ENCODE measurements at places on chromosomes 3 and 15. TPM values are rescaled to one million over a fixed set of nuclear protein-coding genes. Genes with fewer than 3 reads are reported as not detected.

- DNase-seq, result no peak
These were observed 8.3 kb downstream of the BDH1 start for GRCh38 chr3:197547306-197548011.

DNA sequence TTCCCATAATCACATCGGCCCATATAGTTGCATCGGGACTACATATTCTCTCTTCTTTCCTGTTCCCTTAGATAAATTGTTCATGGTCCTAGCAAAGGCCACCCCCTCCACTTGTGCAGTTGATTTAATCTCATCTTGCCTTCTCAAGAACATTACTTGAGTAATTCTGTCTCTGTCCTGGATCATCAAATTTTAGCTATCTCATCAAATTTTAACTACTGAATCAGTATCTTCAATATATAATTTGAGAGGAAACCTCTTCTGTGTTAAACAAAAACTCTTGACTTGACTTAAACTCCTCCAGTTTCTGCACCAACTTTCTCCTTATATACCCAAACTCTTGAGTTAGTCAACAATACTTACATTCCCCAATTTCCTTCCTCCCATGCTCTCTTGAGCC lies 4.2 kb upstream of the PRR23B start:
- DNase-seq, result no peak

DNA sequence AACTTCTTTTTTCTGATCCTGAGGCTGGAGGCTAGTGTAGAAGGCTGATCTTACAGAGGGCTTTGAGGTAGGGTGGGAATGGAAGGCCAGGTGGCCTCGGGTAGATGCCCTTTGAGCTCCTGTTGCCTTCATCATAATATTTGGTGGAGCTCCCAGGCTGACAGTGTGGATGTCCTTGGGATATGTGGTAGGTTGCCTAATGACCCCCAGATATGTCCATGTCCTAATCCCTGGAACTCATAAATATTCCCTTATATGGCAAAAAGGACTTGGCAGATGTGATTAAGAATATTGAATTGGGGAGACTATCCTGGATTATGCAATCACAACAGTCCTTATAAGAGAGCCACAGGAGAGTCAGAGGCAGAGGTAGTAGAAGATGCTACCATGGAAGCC lies 5.5 kb downstream of the ADAMTSL3 start:
- DNase-seq, result no peak

DNA sequence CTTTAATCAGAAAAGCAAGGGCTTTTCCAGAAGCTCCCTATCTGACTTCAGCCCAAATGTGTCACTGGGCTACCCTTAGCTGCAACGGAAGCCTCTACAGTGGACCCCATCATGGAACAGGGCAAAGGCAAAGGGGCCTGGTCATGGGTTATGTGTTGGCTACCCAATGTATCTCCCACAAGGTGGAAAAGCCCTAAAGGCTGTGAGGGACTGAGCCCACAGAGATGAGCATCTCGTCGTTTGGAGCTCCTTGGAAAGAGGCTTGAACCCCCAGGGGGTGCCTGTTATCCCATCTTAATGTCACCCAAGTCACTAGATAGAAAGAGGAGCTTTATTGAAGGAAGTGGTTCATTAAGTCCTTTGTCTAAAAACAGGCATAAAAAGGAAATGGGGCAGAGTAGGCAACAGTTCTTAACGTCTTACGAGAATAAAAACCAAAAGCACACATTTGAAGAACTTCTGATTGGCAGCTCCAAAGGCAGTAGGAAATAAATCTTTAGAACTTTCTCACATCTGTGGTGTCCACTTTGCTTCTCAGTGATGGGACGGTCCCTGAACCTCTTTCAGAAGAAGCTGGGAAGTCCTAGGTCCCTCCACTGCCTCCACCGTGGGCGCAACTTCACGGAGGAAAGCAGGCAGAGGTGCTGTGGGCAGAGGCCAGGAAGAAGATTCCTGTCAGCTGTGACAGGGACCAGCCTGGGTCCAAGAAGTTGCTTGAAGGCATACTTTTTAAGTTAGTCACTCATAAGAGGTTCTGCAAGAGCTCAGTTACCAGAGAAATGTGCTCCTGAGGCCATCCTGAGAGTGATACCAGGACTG lies 93.7 kb downstream of the MYLK start:
- DNase-seq, result no peak

The PPP1R14D gene
- not detected for total RNA-seq

GRCh38 chr15:25242166-25242879 lies 196.5 kb downstream of the UBE3A start:
- no peak for DNase-seq

DNA sequence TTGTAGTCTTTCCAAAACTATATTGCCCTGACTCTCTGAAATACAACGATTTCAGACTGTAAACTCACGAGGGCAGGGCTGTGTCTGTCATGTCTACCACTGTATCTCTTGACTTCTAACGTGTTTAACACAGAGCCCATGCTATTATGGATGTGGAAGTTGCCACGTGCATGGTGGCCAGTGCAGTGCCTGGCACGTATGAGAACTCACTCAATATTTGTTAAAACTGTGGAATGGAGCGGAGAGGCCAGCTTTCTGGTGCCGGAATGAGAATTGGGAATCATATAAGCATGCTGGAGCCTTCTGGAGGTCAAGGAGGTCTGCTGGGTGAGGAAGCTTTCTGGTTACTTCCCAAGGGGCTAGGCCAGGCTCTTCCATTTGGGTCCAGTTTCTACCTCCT lies 220.6 kb upstream of the LYSMD4 start:
- no peak for DNase-seq

GRCh38 chr3:162390891-162391290 lies 894.3 kb downstream of the OTOL1 start:
- no peak for DNase-seq

DNA sequence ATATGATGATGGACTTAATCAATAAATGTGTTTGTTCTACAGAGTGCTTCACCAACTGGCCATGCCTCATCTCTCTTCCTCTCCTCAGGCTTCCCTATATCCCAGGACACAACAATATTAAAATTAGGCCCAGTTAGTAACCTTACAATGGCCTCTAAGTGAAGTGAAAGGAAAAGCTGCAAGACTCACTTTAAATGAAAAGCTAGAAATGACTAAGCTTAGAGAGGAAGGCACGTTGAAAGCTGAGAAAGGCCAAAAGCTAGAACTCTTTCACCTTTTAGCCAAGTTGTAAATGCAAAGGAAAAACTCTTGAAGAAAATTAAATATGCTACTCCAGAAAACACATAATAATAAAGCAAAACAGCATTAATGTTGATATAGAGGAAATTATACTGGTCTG lies 1010.3 kb downstream of the NAALADL2 start:
- no peak for DNase-seq

The TRH gene
- total RNA-seq, result 1.1 TPM

DNA sequence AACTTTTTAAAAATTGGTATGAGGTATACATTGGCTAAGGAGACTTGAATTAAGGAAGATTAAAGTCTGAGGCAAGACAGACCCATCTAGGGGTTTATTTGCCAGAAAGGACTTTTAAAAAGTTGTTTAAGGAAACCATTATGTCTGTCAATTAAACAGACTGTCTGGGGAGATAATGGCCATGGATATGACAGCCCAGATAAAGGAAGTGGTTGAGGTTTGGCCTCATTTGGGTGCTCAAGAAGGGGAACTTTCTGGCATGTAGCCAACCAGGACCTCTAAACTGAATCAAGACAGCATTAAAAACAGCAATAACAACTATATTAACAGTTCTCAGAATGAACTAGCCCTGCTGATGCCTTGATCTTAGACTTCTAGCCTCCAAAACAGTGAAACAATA lies 9.9 kb upstream of the CD200R1L start:
- DNase-seq, result no peak

GRCh38 chr3:186121968-186122367 lies 13.1 kb upstream of the ETV5 start:
- no peak for DNase-seq

DNA sequence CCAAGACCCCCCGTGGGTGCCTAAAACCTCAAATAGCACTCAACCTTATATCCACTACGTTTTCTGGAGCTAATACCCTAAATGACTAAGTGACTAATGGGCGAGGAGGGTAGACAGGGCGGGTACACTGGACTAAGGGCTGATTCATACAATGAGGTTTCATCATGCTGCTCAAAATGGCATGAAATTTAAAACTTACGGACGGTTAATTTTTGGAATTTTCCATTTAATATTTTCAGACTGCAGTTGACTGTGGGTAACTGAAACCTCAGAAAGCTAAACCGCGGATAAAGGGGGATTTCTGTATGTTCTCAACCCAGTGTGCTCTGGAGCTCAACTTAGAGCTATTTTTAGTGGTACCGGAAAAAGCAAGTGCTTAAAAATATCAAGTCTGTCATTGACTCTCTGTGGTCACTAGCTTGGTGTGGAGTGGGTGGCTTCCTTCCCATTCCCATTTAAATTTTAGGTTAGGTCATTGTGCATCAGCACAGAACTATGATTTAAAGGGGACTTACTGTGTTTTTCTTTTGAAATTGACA lies 72.9 kb downstream of the LRRC28 start:
- DNase-seq, result no peak

DNA sequence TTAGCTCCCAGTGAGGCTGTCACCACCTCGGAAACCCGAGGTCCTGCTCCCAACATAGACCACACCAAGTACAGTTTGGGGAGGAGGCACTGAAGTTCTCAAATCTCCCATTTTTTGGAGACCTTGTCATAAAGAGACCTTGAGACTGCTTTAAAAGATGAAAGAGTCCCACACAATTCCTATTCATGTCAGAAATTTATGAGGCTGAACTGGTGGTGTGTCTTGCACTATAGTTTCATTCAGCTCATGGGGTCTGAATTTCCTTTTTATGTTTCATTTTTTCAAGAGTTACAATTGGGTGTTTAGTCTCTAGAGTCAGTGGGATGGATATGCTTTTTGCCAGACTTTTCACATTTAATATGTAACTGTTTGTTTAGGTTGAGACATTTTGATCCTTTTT lies 318.1 kb upstream of the LRRFIP2 start:
- DNase-seq, result no peak

DNA sequence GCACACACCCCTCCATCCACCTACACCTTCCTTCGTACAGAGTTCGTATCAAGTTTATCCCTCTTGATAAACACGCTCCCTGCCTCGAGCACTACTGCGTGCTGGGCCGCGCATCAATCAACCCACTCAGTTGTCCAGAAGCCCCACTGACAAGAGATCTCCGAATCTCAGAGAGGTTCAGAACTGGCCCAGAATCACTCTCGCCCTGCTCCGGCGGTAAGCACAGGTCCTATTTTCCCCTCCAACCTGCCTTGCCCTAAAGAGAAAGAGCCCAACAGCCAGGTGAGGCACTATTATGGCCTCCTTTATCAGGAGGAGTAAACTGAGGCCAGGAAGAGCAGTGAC lies 494 bp upstream of the NISCH start:
- no peak for DNase-seq

- no peak for DNase-seq
These were observed 59.1 kb downstream of the SUMF1 start for GRCh38 chr3:4407941-4408340.

The PLCL2 gene
- total RNA-seq, result 128 TPM

Measured in occipital lobe (tissue), 3 donors.